Posterior vena cava (tissue), 2 donors: ENCODE measurements at places on chromosomes 7 and 10.
A peak's percentile ranks its signal among the peaks of the same experiment; 100 is the strongest.

DNA sequence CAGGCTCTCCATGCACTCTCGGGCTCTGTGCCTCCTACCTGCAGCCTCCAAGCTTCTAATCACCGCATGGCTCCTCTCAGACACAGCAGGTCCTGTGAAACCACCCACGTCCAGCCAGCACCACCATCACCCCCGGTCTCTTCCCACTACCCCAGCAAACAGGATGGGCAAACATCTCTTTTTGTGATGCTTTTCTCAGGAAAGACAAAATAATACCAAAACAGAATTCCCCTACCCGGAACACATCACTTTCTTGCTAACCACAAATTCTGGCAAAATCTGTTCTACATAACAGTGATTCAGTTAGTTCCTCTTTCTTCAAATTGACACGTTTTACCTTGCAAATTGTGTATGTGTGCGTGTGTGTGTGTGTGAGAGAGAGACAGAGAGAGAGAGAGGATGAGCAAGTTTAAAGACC lies 6.5 kb downstream of the SNX8 start:
- no peak for DNase-seq

DNA sequence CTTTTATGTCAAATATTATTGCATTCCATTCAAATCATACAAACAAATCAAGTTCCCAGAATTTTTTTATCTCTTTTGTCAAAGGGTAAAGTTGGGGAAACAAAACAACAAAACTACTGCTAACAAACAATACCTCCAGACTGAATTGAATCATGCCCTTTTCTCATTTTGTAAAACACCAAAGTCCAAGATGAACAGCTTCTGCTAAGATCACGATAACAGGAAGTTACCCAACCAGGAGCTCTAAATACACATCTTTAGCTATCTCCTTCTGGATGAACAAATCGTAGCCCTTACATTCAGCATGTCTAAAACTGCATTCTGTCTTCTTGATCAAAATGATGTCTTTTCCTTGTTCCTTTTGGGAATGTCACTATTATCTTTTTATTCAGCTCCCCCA lies 97.4 kb downstream of the CTTNBP2 start:
- DNase-seq = no peak

GRCh38 chr10:94602729-94603515 lies 57.3 kb downstream of the HELLS start:
- no peak for DNase-seq

GRCh38 chr7:88666626-88667025 lies 92.9 kb upstream of the ZNF804B start:
- no peak for DNase-seq

- DNase-seq = no peak
Measured at GRCh38 chr7:36355490-36355889, 34.2 kb upstream of the ANLN start.

- DNase-seq = no peak
Measured at GRCh38 chr10:59047180-59047579, 129.3 kb upstream of the PHYHIPL start.

GRCh38 chr10:133358162-133358924 lies 524 bp upstream of the FUOM start:
- DNase-seq = no peak

DNA sequence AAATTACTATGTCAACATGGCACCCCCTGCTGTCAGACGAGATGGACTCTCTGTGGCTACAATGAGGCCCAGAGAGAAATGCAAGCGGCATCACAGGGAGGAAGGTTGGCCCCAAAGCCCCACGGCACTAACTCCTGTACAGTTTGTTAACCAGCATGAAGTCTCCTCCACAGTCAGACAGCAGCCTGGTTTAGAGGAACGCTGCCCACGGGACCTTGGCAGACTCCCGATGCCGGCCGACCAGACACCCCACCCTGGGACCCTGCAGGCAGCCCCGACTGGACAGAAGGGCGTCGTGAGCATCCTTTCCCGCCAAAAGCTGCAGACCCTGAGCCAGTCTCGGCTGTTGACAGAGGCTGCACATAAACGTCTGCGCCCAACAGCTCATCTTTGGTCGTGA lies 158.8 kb downstream of the DIP2C start:
- peak; percentile 68 for DNase-seq

GRCh38 chr10:131848741-131849590 lies 51.8 kb upstream of the PPP2R2D start:
- peak; percentile 76 for DNase-seq

GRCh38 chr10:58258977-58259692 lies 8.6 kb downstream of the IPMK start:
- DNase-seq = no peak
